ENCODE measurements at places on chromosomes 3 and 15.

GRCh38 chr3:39981547-39982184 lies 172.3 kb downstream of the MYRIP start:
- DNase-seq = peak; percentile 19

DNA sequence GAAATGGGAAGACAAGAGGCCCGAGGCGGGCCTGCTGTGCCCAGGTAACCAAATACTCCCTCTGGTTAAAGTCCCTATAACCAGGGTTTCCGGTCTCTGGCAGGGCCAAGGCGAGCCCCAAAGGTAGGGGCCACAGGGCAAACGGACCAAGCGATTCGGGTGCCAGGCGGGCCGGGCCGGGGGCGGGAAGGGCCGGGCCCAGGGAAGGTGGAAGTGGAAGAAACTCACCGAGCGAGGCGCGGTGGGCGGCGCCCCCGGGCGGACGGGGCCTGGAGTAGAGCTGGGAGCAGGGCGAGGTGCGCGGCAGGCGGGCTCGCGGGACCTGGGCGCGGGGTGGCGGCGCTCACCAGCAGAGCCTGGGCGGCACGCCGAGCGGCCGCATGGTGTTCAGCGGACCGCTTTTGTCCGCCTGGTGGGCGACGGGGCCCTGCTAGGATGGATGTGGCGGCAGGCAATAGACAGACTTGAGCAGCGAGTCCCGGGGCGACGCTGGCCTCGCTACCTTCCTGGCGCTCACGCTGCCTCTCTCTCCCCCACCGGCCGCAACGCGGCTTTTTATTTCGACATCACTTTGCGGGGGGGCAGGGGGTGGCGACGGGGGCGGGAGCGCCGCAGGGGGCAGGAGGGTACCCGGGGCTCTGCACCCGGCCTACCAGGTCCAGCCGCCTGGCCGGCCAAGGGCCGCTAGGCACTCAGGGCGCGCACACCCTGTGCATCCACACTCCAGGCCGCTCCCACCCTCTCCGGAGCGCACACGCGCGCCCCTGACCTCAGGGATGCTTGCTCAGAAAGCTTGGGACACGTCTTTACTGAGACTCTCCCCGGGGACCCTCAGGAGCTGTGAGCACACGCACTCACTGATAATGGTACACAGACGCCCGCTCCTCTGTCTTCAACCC lies at the start of gene GATA2:
Gene GATA2 (minus strand): TSS at position 531 of the 899 bp plus-strand sequence. CDS start 6,170 bp downstream, outside the sequence.
- DNase-seq = peak; percentile 35

GRCh38 chr3:197505796-197506548 lies 49.8 kb downstream of the BDH1 start:
- no peak for DNase-seq

DNA sequence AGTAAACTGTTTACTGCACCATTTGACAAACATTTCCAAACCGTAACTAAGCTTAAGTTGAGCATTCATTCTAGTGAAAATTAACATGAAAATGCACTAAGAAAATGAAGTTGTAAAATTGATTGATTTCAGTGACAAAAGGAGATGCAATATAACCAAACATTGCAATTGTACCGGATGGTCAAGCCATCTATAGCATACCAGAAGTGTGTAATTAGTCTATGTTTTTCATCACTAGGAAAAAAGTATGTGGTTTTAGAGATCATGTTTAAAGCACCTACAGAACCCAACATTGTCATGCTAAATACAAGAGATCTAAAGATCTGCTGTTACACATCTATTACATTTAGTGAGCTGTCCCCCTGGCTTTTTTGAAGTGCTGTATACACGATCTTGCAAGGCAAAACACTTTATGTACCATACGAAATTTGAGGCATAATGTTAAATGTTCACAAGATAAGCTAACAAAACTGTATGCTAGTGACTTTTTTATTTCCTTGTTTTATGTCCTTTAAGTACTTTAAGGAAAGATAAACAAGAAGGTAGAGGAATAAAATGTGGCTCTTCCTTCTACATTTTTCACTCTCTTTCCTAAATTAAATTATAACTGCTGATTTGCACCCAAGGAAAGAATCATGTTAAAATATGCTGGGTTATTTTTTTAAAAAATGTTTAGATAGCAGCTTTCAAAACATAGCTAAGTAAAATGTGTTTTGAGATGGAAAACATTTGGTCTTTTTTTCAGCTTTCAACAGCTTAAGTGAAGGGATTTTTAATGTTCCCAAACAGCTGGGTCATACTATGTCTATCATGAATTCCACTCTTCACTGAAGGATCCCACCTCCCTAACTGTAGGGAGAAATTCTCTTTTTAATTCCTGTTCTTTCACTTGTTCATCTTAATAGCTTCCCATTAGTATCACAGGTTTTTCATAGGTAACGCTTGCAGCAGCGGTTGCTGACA lies 498.0 kb downstream of the MECOM start:
- DNase-seq = no peak

DNA sequence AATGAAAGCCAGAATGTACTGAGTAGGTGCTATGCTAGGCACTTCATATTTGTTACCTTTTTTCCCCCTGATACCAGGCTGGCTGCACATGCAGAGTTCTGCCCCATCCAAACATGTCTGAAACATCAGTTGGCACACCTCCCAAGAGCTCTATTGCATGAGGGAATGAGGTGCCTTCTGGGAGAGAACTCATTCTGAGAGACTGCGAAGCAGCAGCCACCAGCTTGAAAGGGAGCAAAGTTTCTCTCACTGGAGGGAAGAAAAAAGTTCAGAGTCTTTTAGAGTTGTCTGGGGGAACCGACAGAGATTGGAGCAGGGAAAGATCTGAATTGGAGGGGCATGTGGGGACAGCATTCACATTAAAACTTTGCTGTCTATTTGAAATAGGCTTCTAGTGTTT lies 84.1 kb downstream of the AGBL1 start:
- DNase-seq = no peak

DNA sequence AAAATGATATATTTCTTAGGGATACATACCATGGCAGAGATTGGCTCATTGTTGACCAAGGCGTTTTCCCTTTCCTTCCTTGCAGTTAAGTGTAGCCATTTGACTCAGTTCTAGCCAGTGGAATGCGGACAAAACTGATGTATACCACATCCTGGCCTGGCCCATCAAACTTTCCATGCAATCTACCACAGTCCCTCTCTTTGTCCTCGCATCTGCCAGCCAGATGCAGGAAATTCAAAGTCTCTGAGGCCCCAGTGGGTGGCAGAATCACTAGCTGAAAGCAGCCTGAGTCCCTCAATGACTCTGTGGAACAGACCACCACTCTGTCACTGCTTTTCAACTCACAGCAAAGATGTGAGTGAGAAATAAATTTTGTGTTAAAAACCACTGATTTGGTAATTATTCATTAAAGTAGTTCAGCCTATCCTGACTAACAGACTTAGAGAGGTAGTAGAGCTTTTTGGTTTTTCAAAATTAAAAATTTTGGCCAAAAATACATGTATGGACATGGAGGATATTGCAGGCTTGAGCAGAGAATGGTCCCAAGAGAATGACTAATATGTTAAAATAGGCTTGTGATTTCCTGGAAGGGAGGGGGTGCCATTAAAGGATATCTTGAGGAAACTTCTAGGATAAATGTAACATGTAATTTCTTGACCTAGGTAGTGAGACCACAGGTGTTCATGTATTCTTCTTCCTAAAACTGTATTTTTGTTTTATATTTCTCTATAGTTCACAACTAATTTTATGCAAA lies 10.9 kb downstream of the LRRFIP2 start:
- DNase-seq = no peak

DNA sequence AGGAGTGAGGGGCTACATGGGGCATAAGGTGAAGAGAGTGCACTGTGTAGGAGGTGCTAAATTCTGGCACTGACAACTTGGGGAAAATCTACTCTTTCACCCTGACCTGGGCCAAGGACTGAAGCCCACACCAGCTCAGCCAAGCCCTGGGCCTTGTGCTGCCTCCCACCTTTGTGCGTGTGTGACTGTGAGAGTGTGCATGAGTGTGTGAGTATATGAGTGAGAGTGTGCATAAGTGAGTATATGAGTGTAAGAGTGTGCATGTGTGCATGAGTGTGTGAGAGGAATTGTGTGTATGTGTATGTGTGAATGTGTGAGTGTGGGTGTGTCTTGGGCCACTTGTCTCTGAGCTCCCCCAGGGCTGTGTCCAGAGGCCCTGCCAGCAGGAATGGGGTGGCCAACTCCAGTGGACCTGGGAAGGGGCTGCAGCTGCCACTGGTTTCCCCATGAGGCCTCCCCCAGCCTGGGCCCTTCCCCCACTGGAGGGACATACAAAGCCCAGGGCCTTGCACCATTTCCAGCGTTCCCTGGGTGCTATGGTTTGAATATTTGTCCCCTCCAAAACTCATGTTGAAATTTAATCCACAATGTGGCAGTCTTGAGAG lies 15.2 kb downstream of the C3orf22 start:
- peak; percentile 10 for DNase-seq

- DNase-seq = peak; percentile 95
These were observed 54.8 kb upstream of the SPESP1 start for GRCh38 chr15:68875377-68876116.

- DNase-seq = no peak
These were observed 27.9 kb downstream of the AKAP13 start for GRCh38 chr15:85408270-85408746.

GRCh38 chr15:42324308-42324707 lies 35.0 kb upstream of the CAPN3 start:
- DNase-seq = no peak

DNA sequence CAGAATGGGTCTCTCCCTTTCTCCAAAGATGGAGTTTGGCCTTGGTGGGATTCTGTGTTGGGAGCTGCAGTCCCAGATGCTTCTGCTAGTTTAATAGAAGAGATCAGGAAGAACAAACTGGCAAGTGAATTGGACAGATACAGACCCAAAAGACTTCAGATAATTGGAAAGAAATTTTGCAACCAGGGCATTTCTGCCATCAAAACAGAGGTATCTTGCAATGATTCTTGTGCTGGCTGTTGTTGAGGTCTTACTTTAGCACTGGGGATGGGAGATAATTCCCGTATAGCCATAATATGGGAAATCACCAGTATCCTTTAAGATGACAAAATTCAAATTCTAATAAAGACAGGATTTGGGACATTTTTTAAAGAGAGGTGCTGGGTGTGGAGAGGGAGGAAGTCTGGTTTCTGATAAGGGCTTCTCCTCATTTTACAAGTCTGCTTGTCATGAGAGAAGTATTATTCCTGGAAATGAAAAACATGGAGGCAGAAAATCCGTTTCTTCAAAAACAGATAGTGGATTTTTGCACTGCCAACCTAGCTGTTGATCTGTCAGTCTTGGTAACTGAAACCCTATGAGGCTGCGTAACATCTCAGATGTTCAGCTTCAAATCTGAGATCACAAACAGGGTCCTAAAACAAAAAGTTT lies 40.1 kb downstream of the FNDC3B start:
- no peak for DNase-seq

DNA sequence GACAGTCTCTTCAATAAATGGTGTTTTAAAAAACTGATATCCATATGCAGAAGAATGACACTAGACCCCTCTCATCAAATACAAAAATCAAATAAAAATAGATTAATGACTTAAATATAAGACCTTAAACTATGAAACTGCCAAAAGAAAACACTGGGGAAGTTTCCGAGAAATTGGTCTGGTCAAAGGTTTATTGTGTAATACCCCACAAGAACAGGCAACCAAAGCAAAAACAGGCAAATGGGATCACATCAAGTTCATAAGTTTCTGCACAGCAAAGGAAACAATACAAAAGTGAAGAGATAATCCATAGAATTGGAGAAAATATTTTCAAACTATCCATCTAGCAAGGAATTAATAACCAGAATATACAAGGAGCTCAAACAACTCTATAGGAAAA lies 126.2 kb downstream of the GOLIM4 start:
- DNase-seq = no peak

DNA sequence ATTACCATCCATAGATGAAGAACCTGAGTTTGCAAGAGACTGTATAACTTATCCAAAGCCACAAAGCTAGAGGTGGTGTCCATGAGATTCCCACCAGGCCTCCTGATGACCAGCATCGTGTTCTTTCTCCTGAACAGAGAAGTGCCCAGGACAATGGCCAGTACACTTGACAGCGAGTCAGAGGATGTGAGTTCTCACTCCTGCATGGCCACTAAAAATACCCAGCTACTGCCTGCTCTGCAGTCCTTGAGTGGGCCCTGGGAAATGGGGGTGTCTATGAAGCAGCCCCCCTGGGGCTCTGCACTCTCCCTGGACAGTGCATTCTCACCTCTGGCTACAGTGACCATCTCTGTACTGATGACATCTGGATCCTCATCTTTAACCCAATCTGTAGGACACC lies 201.2 kb downstream of the RPLP1 start:
- no peak for DNase-seq

- DNase-seq = peak; percentile 75
These were observed 1.1 kb downstream of the ZBTB47 start for GRCh38 chr3:42654331-42655201.

GRCh38 chr15:100434038-100434437 lies 92.3 kb upstream of the ADAMTS17 start:
- DNase-seq = no peak

- no peak for DNase-seq
These were observed 44.1 kb upstream of the FAM107A start for GRCh38 chr3:58621086-58621830.

DNA sequence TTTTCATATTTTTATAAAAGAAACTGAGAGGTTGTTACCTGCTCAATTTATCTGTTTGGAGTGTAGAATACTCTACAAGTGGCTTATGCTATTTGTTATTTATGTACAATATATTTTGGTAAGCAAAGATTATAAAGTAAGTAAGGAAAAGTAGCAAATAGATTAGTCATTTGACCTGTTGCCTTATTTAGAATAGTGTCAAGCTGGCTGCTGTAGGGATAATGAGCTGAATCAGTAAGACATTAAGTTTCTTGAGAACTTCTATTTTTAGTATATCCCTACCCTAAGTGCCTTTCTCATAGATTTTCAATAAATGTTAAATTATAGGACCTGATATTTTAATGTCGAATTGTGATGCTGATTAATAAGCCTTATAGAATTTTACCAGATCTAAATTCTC lies 37.2 kb downstream of the ECT2 start:
- DNase-seq = no peak

GRCh38 chr3:67647390-67647878 lies 7.0 kb downstream of the SUCLG2 start:
- no peak for DNase-seq

DNA sequence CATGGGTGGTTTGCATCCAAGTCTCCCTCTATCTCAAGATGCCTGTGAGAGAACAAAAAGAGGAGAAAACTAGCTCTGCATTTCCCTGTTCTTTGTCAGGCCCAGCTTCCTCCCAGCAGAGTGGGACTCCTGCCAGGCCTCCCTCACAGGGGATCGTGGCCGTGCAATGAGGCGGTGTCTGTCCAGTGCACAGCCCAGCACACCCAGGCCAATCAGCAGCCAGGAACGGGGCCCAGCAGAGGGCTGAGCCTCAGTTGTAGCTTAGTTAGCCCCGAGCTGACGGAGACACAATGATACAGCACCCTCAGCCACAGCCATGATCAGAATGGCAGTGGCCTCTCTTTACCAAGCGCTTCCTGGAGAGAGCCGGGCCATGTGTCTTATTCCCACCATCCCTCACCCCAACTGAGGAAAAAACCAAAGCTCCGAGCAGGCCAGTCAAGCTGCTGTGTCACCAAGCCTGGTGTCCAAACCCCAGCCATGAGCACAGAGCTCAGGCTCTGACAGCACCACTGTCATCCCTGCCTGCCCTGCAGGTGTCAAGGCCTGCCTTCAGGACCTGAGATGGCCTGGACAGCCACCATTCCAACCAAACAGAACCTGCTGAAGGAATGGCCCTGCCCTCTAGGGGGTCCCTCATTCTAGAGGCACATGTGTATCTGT lies 71.1 kb downstream of the DNAJB8 start:
- peak; percentile 89 for DNase-seq

Measured in femur (tissue), 1 donor.